ENCODE measurements at places on chromosomes 11 and 22. TPM values are rescaled to one million over a fixed set of nuclear protein-coding genes. Genes with fewer than 3 reads are reported as not detected.

Gene HEPN1
- not detected for total RNA-seq

Gene TRIM6
- total RNA-seq: not detected

Gene BSCL2
- 48.7 TPM for total RNA-seq

Gene OR5AS1
- total RNA-seq: not detected

Gene KRTAP5-8
- not detected for total RNA-seq

Gene INS
- total RNA-seq: not detected

Gene TIMM10
- 36.2 TPM for total RNA-seq

Gene EPS8L2
- 18.2 TPM for total RNA-seq

Gene SCGB1A1
- total RNA-seq: not detected

Gene MARK2
- 22.5 TPM for total RNA-seq

Gene OR51B5
- total RNA-seq: not detected

Gene NAALADL1
- total RNA-seq: not detected

Gene CECR2
- total RNA-seq: 2.0 TPM

Gene GDPD4
- not detected for total RNA-seq

Gene INPP5J
- 0.74 TPM for total RNA-seq

Gene HBG1
- not detected for total RNA-seq

Gene F2
- not detected for total RNA-seq

DNA sequence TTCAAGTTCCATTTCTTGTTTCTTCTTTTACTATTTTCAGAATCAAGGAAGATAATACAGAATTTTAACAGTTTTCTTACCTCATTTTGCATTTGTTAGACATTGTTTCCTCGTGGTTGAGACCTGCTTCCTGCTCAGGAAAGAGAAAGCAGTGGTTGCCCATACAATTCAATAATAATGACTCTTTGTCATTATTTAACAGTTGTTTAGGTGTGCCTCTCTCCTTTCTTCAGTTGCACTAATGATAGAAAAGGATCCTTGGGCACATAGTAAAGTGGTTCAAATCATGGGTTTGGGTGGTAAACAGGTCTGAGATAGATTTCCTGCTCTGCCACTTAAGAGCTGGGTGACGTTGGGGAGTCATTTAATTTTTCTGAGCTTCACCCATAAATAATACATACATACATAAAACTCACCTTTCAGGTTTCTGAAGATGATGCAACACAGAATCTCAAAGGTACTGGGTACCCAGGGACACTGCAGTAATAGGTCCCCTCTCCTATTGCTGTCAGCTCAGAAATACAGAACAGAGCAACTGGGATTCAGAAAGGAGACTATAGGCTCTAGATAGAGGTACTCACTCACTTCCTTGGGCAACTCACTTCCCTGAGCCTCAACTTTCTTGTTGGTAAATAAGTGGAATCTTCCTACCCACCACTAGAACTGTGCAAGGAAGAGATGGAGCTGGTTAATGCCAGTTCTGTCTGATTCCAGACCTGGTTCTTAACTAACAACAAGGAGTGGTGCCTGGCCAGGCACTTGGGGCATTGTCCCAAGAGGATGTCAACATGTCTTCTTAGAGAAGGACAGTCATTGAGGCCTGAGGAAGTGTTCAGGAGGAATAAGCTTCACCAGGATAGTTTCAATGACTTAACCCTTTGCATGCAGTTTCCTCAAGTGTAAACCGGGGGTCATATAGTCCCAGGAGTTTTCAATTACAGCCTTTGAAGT is 34.9 kb downstream of the CD44 start:
- no peak for DNase-seq

- DNase-seq: no peak
Measured at GRCh38 chr22:42862045-42862734, 5.1 kb upstream of the ARFGAP3 start.

GRCh38 chr22:50479721-50480120 is 1.6 kb upstream of the ADM2 start:
- DNase-seq: no peak

- DNase-seq: no peak
Measured at GRCh38 chr11:102991776-102992175, 36.2 kb upstream of the MMP13 start.

- no peak for DNase-seq
Measured at GRCh38 chr11:119520966-119521365, 98.0 kb upstream of the THY1 start.

DNA sequence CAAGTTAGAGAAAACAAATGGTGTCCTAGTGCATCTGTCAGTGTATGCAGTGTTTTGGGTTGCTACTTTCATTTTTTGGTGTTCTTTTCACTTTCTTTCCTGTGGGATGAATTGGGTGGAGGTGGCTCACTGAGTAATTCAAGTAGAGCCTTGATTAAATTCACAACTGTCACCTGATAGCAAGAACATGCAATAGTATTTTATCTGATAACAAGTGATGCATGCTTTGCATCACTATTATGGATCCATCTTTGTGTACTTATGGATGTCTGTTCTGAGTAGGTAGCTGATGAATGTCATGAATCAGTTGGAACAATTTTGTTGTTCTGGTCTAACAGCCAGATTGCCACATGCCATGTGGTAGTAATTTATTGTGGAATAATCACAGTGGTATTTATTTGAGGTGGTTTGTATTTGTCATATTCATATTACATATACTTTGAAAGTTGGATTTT is 87.5 kb downstream of the DDX10 start:
- DNase-seq: no peak

DNA sequence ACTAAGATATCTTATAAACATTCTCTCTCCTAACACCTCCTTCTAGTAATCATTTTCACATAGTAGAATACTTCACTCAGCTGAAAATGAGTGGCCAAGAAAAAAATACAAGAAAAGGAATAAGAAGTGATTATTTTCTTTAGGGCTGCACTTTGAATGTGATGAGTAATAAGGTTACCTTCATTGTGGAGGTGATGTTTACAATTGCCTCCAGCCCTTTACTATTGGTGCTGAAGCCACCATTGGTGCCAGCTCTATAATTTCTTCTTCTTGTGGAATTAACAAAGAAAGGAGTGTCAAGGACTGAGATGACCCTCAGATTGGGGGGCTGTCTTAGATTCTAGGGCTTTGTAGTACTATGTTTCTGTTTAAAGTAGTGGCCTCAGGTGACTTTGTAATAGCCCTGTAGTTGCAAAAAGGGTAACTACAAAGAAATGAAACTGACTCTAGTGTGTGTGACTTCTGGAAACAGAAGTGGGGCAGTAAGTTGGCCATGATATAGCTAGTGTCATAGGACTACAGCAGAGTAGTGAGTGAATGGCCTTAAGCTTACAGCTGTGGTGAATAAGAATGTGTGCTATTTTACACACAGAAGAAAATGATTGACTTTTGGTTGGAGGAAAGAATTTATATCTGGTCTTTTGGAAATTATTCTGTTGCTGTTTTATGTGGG is 287.2 kb downstream of the TMEM135 start:
- DNase-seq: no peak

GRCh38 chr11:126378763-126379162 is 23.3 kb downstream of the ST3GAL4 start:
- DNase-seq: no peak

- no peak for DNase-seq
Measured at GRCh38 chr11:2812371-2812991, 73.1 kb downstream of the CDKN1C start.

DNA sequence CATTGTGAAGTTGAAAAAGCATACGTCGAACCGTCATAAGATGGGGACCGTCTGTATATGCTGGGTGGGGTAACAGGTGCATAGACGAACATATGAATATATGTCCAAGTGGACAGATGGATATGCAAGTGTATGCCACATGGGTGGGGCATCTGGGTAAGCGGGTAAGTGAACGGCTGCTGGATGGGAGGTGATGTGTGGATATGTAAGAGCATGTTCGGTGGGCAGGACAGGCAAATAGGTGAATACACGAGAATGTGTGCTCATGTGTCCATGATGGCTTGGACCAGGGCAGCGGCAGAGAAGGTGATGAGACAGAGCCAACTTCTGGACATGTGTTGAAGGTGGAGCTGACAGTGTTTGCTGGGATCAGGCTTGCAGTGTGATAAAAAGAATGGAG is 12.0 kb downstream of the IFITM10 start:
- no peak for DNase-seq

- no peak for DNase-seq
Measured at GRCh38 chr11:67280341-67280787, 8.7 kb upstream of the ANKRD13D start.

GRCh38 chr22:50105208-50106100 is 15.6 kb downstream of the MOV10L1 start:
- no peak for DNase-seq

GRCh38 chr22:25564320-25564978 is at the start of gene GRK3:
Gene GRK3, plus strand, starts transcription at chr22:25564675. Its CDS starts 366 bp downstream, at chr22:25565041.
- peak; percentile 69 for DNase-seq

DNA sequence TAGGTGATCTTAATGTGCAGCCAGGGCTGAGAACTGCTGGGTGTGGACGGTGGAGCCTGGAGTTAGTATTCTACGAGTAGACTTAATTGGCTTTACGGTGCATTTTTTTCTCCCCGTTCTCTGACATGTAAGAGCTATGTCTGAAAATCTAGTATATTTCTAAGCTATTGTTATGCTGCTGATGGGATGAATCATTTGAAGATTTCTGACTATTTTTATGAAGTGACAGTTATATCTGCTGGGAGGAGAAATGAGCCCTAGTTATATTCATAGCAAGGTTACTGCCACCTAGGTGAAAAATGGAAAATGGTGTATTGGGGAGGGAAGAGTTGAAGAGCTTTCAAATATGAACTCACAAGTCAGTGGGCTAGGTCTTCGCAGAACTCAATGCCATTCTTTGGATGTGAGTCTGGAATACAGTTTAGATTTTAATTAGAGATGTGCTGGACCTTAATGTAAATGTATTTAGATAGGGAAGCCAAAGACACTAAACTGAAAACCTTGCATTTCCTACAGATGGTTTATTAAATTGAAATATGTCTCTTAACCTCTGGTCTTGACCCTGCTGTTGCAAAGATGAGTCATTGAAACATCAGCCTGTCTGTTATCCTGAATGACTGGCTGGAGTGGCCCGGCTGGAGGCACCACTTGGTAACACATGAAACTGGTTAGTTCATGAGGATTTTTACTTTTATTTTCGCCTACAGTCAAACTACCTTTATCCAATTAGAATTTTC is 293.7 kb downstream of the DDX10 start:
- DNase-seq: no peak

- peak; percentile 21 for DNase-seq
Measured at GRCh38 chr11:41456269-41456668, 3.2 kb downstream of the LRRC4C start.

- peak; percentile 72 for DNase-seq
Measured at GRCh38 chr22:30262917-30263741, 3.5 kb downstream of the OSM start.

- no peak for DNase-seq
Measured at GRCh38 chr11:36450110-36450572, 59.9 kb downstream of the TRAF6 start.

- no peak for DNase-seq
Measured at GRCh38 chr22:33535937-33536875, 384.1 kb downstream of the LARGE1 start.

- DNase-seq: no peak
Measured at GRCh38 chr11:121645001-121645400, 192.2 kb upstream of the SORL1-AS1 start.

- DNase-seq: no peak
Measured at GRCh38 chr22:43198936-43199335, 12.0 kb upstream of the TTLL12 start.
